ENCODE measurements at places on chromosomes 7 and 10.

GRCh38 chr10:69567920-69568319, 5.3 kb downstream of the NEUROG3 start:
- no peak for DNase-seq

DNA sequence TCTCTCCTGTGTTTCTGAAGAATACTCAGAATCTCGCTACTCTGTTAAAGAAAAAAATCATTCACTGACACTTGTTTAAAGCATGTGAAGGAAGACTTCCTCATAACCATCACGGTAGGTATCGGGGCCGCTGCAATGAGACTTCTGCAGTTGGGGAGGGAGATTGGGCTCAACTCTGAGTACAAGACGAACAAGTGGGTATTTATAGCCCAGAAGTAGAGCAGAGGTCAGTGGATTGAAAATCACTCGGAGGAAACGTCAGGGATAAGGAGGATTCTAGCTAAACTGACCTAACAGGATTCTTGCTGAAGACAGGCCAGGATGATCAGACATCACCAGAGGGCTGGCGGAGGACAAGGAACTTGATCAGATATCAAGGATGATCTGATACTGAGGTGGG, 33.3 kb downstream of the ITPRIP start:
- DNase-seq: no peak

- DNase-seq: no peak
Measured at GRCh38 chr10:133257489-133258065, 19.1 kb downstream of the ADAM8 start.

- DNase-seq: no peak
Measured at GRCh38 chr7:47991270-47991669, 11.9 kb upstream of the HUS1 start.

GRCh38 chr7:5374464-5374863, 49.2 kb downstream of the TNRC18 start:
- DNase-seq: no peak

DNA sequence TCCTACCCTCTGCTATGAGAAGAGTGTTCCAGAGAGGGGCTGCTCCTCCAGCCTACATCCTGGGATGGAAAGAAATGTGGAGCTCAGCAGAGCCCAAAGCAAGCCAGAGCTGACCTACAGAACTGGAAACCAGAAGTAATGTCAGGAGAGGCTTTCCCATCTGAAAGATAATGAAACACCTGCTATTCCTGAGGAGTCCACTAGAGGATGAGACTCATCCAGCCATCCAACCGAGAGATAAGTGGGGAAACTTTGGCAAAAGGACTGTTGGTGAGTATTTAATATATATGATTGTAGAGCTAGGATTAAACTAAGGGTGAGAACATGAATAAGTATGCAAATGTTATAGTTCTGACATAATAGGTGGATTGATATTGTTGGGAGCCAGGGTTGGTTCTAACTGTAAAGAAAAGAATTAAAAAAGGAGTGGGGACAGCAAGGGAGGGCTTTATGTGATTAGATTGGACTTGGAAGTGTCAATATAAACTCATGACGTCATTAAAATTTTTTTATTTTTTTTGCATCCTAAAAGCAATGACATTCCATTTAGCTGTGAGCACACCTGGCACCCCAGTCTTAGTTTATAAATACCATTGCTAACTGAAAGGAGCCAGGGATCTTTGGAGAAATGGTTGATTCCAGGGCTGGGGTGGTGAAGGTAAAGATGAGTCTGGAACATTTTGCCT, 312.8 kb upstream of the NFE2L3 start:
- no peak for DNase-seq

DNA sequence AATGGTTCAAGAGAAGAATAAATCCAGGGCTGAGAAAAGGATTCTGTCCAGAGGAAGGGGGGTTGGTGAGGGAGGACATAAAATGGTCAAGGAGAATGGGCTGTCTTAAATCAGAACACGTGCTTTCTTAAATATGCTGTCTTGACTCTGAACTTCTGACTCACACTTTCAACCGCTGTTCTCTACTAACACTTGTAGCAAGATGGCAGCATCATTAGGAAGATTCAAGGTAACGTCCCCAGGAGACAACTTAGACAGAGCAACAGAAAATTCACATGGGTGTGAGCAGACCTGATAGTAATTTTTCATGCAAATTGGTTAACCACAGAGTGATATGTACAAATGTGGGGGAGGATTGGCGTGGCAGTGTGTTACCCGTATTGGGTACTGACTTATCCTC, 126.8 kb upstream of the GALNT17 start:
- no peak for DNase-seq
